ENCODE measurements at places on chromosomes 7 and 10. TPM values are rescaled to one million over a fixed set of nuclear protein-coding genes. Genes with fewer than 3 reads are reported as not detected.
A peak's percentile ranks its signal among the peaks of the same experiment; 100 is the strongest.

- peak; percentile 75 for DNase-seq
- no peaks in the 10 kb centered on the region for H3K36me3 ChIP-seq
- peak overlapping the region; percentile 78 for H3K27ac ChIP-seq
- H3K4me1 ChIP-seq = peaks cover 13% of the 10 kb centered on the region
- H3K27me3 ChIP-seq = no peaks in the 10 kb centered on the region
- peak overlapping the region; percentile 57 for H3K4me3 ChIP-seq
Observed at GRCh38 chr7:74307738-74308505, 18.7 kb downstream of the CLIP2 start.

DNA sequence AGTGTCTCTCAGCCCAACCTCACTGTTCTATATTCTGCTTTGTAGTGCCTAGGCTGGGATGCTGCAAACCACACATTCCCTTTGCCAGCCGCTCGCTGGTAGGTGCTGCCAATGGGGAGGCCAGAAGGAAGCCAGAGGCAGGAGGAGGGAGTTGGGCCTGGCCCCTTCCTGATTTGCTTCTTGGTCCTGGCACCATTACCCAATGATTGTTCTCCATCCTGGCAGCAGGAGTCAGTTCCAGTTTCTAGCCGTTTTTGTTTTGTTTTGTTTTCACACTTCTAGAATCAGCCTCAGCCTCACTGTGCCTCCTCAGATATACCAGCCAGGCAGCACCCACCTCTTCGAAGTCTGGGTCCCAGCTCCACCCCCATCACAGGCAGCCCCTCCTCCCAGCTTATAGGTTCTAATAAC is 27.4 kb upstream of the LOXL4 start:
- H3K27me3 ChIP-seq = no peaks in the 10 kb centered on the region
- H3K4me1 ChIP-seq = peaks cover 4% of the 10 kb centered on the region
- H3K36me3 ChIP-seq = no peaks in the 10 kb centered on the region
- H3K27ac ChIP-seq = peak overlapping the region; percentile 40
- no peak for DNase-seq

GRCh38 chr7:1979591-1980560 is 252.9 kb downstream of the MAD1L1 start:
- no peak overlapping the region for H3K4me3 ChIP-seq
- DNase-seq = no peak
- no peak overlapping the region for H3K27ac ChIP-seq
- H3K27me3 ChIP-seq = no peaks in the 10 kb centered on the region
- no peaks in the 10 kb centered on the region for H3K4me1 ChIP-seq

GRCh38 chr7:1290026-1290678 is 57.5 kb downstream of the UNCX start:
- H3K36me3 ChIP-seq = no peaks in the 10 kb centered on the region
- no peak overlapping the region for H3K27ac ChIP-seq
- H3K4me3 ChIP-seq = peak overlapping the region; percentile 38
- H3K27me3 ChIP-seq = peaks cover 4% of the 10 kb centered on the region
- H3K4me1 ChIP-seq = peaks cover 3% of the 10 kb centered on the region
- DNase-seq = no peak

GRCh38 chr10:65611592-65611991 is 1314.2 kb upstream of the LRRTM3 start:
- no peaks in the 10 kb centered on the region for H3K4me1 ChIP-seq
- H3K27me3 ChIP-seq = no peaks in the 10 kb centered on the region
- H3K27ac ChIP-seq = no peak overlapping the region

GRCh38 chr10:82377608-82378007 is 502.6 kb downstream of the NRG3 start:
- no peak overlapping the region for H3K27ac ChIP-seq
- H3K27me3 ChIP-seq = no peaks in the 10 kb centered on the region
- no peaks in the 10 kb centered on the region for H3K36me3 ChIP-seq
- no peaks in the 10 kb centered on the region for H3K4me1 ChIP-seq

DNA sequence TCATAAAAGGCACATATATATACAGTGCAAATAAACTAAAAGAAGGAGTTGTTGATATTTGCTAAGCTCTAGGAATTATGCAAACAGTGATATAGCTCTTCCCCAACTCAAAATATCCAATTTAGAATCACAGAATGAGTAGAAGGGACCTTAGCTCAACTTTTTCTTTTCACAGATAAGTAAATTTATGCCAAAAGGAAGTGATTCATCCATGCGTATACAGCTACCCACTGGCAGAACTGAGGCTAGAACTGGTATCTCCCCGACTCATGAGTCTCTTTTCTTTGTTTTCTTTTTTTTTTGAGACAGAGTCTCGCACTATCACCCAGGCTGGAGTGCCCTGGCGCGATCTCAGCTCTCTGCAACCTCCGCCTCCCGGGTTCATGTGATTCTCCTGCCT is 54.2 kb upstream of the SVIL start:
- no peak overlapping the region for H3K4me3 ChIP-seq
- H3K36me3 ChIP-seq = peaks cover 18% of the 10 kb centered on the region
- no peaks in the 10 kb centered on the region for H3K27me3 ChIP-seq
- H3K27ac ChIP-seq = peak overlapping the region; percentile 47
- DNase-seq = no peak

DNA sequence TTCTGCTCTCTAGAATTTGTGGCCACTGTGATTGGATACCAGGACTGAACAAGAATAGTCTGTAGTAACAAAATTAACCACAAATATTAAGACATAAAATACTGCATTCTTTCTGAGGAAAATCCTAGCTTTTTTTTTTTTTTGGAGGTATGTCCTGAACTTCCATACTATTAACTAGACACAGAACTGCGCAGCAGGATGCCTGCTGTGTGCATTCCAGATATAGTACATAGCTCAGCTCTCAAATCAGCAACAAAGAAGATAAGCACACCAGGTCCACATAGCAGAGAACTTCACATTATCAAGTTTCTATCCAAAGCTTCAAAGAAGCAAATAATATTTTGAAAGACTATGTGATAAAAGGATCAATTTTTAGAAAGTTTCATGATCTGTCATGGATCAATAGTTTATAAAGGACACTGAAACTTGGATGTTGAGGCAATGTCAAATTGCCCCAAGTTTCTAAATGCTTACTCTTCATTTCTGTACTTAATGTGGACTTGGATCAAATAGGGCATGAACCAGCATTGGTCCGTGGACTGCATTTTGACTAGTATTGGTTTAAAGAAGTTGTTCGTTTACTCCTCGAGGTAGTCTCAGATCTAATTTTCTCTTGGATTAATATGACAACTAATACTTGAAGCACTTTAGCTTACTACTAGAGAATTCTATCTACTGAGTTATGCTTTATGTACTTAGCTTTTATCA is 15.4 kb downstream of the NAMPT start:
- peaks cover 73% of the 10 kb centered on the region for H3K36me3 ChIP-seq
- no peaks in the 10 kb centered on the region for H3K4me1 ChIP-seq
- no peak overlapping the region for H3K4me3 ChIP-seq
- H3K27me3 ChIP-seq = no peaks in the 10 kb centered on the region
- DNase-seq = no peak

- no peaks in the 10 kb centered on the region for H3K27me3 ChIP-seq
- H3K27ac ChIP-seq = no peak overlapping the region
- no peaks in the 10 kb centered on the region for H3K36me3 ChIP-seq
Observed at GRCh38 chr10:84845628-84846261, 517.4 kb downstream of the CCSER2 start.

- H3K27me3 ChIP-seq = no peaks in the 10 kb centered on the region
- no peaks in the 10 kb centered on the region for H3K36me3 ChIP-seq
- no peaks in the 10 kb centered on the region for H3K4me1 ChIP-seq
- no peak overlapping the region for H3K27ac ChIP-seq
- H3K4me3 ChIP-seq = no peak overlapping the region
- DNase-seq = no peak
Observed at GRCh38 chr7:151775547-151776443, 101.1 kb downstream of the PRKAG2 start.

GRCh38 chr7:106460792-106461254 is 176.0 kb upstream of the NAMPT start:
- no peak overlapping the region for H3K4me3 ChIP-seq
- DNase-seq = no peak
- H3K4me1 ChIP-seq = no peaks in the 10 kb centered on the region
- H3K27me3 ChIP-seq = no peaks in the 10 kb centered on the region
- H3K27ac ChIP-seq = no peak overlapping the region
- no peaks in the 10 kb centered on the region for H3K36me3 ChIP-seq

- no peak overlapping the region for H3K4me3 ChIP-seq
- no peaks in the 10 kb centered on the region for H3K4me1 ChIP-seq
- no peak overlapping the region for H3K27ac ChIP-seq
- no peaks in the 10 kb centered on the region for H3K36me3 ChIP-seq
- no peaks in the 10 kb centered on the region for H3K27me3 ChIP-seq
- no peak for DNase-seq
Observed at GRCh38 chr10:526651-527312, 162.7 kb downstream of the DIP2C start.

DNA sequence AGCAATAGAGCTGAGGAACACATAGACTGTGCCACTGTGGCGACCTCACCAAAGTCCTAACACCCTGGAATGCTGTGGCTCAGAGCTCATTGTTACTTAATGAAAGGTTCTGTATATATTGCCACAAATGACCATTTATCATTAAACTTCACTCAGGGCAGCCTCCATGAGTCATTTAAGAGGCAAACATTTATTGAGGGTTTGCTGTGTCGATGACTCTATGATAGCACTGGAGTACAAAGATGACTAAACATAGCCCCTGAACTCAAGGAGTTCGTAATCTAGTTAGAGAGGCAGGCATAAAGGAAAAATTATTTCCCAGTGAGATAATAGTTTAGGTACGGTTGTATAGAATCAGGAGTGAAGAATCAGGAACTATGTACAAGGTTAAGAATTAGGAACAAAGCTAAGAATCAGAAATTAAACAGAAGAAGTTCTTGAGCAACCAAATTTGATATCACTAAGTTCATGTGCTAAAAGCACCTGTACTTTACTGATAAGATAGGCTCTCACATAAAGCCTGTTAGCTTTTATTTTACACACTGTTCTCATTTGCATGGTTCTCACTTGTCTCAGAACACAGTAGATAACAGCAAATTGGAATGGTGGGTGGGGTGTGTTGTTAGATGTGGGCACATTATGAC is 7.9 kb downstream of the ENTPD7 start:
- peaks cover 5% of the 10 kb centered on the region for H3K36me3 ChIP-seq
- DNase-seq = no peak
- no peak overlapping the region for H3K27ac ChIP-seq
- H3K4me1 ChIP-seq = no peaks in the 10 kb centered on the region

DNA sequence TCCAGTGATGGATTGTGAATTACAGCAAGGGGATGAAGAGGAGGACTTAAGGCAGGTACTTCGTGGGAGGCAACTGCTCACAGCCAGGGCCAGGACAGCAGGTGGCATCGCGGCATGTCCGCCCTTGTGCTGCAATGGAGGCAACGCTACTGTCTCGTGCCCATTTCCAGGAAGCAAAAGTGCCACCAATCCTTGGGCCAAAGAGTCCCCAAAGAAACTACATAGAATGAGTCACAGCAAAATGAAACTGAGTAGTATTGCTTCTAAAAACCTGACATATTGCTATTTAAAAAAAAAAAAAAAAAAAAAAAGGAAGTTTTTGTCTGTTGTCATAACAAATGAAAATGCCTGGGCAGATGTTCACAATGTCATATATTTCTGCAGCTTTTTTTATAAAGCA is 46.6 kb downstream of the RSU1 start:
- H3K4me1 ChIP-seq = no peaks in the 10 kb centered on the region
- no peaks in the 10 kb centered on the region for H3K36me3 ChIP-seq
- no peak for DNase-seq

The HTR5A gene
- total RNA-seq = not detected

The MKX gene
- 15.8 TPM for total RNA-seq

The ZNF789 gene
- 4.2 TPM for total RNA-seq

The MICALL2 gene
- 76.5 TPM for total RNA-seq

The ZNF467 gene
- total RNA-seq = 42.3 TPM

The HABP2 gene
- not detected for total RNA-seq

The TAS2R4 gene
- not detected for total RNA-seq

The AKR1C2 gene
- 16.6 TPM for total RNA-seq
